ENCODE measurements at places on chromosomes 2 and 18.

DNA sequence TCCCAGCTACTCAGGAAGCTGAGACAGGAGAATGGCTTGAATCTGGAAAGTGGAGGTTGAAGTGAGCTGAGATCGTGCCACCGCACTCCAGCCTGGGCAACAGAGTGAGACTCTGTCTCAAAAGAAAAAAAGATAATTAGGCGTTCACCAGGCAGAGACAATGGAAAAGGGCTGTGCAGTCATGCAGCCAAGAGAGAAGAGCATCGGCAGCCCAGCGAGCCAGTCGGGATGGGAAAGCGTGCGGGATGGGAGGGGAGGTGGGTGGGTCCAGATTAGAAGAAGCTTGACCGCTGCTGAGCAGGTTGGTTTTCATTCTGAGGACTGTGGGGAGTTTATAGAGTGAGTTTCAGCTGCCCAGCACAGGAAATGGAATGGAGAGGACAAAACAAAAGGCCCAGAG lies 15.0 kb upstream of the CYS1 start:
- no peak for DNase-seq

DNA sequence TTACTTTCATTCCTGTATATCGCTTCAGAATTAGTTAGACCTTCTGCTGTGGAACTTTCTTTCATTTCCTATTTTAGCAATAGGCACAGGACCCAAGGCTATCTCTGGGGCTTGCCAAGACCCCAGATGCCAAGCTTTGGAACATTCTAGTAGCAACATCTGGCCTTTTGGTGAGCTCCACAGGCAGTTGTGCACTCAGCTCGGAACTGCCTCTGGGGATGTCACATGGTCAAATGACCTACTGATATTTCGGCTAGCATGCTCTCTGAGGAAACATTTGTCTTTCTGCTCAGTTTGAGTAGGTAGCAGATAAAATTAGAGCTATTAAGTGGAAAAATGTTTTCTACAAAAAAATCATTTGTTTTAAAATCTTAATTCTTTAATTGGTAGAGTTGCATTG lies 76.6 kb upstream of the ITGA4 start:
- DNase-seq = no peak

GRCh38 chr2:238657132-238658053 lies 190.5 kb upstream of the TWIST2 start:
- peak; percentile 62 for DNase-seq

DNA sequence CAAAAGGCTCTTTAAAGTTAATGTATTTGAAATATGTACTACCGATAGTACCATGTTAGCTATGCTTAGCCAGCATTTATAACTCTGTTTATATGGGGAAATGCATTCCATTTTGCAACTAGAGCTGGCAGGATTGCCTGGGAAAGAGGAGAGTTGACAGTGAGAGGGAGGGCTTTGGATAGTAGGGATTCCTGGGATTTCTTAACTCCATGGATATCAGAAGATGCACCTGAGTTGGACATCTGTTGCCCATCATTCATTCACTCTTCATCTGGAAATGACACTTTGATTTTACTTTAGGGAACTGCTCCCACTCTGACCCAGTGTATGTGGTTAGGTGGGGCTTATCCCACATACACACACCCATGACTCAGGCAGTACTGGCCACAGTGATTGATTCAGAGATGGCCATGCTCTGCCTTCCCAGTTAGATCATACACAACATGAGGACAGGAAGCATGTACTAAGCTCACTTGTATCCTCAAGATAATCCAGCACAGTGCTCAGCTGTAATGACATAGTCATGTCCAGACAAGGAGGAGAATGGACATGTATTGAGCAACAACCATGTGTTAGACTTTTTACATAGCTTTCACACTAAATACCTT lies 248.8 kb downstream of the MREG start:
- peak; percentile 80 for DNase-seq

DNA sequence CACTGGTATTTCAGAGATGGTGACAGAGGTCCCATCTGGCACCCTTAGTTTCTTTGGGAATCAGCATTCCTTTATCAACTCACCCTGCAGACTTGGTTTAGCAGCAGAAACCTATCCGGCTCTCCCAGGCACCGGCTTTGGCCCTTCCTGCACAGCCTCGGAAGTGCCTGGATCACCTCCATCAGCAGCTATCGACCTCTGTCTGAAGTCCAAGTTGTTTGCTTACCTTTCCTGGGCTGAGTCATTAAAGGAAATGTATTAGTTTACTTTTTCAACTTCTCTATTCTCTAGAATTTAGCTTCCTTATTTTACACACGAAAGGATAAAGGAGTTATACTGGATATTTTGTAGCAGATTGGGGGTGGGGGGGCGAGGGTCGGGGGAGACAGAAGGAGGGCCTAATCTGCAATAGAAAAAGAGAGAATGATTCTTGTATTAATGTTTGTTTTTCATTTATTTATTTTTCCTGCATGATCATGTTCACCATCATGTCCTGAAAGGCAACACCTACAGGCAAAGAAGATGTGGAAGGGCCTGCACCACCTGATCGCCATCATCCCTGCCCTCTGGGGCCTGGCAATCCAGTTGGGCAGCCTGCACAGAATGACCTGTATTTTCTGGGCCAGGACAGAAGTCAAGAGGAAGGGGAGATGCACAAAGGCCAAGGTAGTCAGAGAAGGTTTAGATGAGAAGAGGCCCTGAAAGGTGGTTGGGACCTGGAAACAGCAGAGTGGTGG lies 22.1 kb upstream of the MAT2A start:
- DNase-seq = no peak

DNA sequence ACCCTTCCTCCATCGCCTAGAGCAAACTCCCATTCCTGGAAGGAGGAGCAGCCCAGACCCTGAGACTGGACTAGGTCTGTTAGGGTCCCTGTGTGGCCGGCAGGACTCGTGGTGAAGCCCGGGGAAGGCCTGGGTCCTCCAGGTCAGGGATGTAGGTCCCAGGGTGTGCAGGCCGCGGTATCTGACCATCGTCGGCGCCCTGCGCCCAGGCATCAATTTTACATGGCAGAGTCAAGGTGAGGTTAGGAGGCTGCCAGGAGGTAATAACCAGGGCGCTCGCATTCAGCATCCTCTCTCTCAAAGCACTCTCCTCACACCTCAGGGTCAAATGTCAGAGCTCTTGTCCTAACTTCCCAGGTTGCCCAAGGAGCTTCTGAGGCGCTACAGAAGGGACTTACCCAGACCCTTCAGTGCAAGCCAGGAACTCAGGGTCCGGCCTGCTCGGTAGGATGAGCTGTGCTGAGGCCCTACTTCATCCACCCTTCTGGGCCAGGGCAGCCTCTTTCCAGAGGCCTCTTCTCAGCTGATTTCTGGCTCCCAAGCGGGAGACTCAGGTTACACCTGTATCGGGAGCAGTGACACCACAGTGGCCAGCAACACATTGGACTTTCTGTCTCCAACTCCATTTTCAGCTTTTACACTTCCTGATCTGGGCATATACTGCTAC lies 628 bp downstream of the SH2D6 start:
- no peak for DNase-seq

- no peak for DNase-seq
Measured at GRCh38 chr18:58770601-58771000, 94.1 kb upstream of the ZNF532 start.

DNA sequence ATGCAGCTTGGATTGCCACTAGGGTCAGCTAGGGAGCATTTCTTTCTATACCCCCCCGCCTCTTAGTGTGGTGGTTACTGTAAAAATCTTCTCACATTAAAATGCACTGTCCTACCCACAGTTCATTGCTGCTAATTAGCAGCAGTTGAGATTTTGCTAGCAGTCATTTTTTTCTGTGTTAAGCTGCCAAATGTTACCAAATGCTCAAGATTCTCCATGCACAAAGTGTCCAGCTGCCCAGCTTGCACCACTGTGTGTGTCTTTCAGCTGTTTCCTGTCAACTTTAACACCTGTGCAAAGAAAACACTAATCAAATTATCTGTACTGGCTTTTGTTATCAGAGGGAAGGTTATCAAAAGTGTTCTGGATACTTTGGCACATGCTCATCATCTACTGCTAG lies 679.3 kb downstream of the NR4A2 start:
- no peak for DNase-seq

- DNase-seq = peak; percentile 55
Measured at GRCh38 chr2:174717273-174717672, 47.0 kb downstream of the CHRNA1 start.

- DNase-seq = peak; percentile 93
Measured at GRCh38 chr18:9631814-9632496, 17.6 kb upstream of the PPP4R1 start.

DNA sequence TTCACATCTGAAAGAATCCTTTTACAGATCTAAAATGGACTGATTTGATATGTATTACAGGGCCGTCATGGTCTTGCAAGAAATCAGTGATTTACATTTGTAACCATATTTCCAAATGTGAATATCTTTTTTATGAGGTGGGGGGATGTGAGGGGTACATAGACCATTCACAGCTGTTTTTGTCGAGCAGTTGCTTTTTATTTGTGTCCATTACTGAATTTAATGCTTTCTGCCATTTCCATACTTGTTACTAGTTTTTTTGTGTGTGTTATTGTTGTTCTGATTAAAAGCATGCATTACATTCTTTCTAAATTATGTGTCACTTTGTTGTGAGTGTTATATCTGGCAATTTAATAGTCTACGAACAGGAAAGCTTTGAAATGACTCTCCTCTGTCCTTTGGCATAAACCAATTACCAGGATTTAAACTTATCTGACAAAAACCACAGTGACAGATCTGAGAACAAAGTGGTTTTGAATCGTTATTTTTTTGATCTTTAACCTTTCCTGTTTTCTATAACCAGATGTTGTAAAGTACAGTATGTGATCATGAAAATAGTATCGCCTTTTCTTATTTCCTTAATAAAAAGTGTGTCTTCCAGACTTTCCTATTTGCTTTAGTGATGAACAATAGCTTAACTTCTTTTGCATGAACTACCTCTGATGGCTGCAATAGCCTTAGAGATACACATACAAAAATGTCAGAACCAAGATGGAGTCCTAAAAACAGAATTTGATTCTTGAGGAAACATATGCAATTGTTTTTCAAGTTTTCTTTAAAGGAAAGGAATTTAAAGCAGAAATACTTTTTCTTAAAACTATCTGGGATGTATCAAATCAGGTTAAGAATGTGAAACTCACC lies 354.2 kb upstream of the ACVR2A start:
- DNase-seq = no peak

GRCh38 chr2:198494931-198495330 lies 690.5 kb downstream of the PLCL1 start:
- no peak for DNase-seq

DNA sequence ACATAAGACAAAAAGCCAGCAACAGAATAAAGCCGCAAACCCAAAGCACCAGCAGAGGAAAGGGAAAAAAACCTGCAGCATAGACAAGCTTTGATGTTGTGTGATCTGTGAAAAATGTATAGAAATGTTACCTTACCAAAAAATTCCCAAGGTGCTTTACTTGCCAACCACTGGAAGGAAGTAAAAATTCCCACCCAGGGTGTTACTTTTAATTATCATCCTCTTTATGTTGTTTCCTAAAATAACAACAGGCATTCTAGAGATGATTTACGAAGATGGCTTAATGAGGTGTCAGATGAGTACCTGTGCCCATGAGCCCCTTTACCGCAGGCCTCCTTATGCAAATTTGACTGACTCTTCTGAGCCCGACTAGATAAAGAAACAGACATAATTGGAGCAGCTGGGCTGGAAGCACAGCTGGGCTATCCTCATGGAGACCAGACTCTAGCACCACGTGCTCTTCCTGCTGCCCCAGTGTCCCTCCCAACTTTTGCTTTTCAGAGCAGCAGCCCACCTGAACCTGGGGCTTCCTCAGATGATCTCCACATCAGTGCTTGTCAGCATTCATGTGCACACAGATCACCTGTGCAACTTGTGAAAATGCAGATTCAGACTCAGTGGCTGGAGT lies 41.5 kb downstream of the SRSF7 start:
- no peak for DNase-seq

GRCh38 chr2:118939994-118940393 lies 2.0 kb upstream of the MARCO start:
- no peak for DNase-seq

DNA sequence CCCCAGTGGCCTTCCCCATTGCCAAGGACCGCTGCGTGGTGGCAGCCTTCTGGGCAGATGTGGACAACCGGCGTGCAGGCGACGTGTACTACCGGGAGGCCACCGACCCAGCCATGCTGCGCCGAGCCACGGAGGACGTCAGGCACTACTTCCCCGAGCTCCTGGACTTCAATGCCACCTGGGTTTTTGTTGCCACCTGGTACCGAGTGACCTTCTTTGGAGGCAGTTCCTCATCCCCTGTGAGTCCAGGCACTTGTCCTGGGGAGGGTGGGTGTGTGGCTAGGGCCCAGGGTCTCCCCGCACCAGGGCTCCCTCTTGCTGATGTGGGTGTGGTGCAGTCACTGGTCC lies 31.9 kb downstream of the SNED1 start:
- no peak for DNase-seq

DNA sequence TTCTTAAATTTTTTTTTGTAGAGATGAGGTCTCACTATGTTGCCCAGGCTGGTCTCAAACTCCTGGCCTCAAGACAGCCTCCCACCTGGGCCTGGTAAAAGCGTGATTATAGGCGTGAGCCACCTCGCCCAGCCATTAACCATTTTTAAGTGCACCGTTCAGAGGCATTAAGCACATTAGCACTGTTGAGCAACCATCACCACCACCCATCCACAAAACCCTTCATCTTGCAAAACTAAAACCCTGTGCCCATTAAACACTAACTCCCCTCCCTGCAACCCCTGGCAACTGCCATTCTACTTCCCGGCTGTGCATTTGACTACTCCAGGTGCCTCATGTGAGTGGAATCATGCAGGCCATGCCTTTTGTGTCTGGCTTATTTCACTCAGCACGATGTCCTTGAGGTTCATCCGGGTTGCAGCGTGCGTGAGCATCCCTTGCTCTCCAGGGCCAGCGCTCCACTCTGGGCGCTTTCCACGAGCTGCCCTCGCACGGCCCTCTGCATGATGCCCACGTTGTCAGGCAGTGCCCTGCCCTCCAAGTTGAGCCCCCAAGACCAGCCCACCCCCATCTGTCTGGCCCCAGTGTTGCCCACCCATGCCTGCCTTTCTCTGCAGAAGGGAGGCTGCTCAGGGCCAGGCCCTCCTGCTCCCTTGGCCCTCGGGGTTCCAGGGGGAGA lies 63.0 kb upstream of the GLI2 start:
- no peak for DNase-seq

DNA sequence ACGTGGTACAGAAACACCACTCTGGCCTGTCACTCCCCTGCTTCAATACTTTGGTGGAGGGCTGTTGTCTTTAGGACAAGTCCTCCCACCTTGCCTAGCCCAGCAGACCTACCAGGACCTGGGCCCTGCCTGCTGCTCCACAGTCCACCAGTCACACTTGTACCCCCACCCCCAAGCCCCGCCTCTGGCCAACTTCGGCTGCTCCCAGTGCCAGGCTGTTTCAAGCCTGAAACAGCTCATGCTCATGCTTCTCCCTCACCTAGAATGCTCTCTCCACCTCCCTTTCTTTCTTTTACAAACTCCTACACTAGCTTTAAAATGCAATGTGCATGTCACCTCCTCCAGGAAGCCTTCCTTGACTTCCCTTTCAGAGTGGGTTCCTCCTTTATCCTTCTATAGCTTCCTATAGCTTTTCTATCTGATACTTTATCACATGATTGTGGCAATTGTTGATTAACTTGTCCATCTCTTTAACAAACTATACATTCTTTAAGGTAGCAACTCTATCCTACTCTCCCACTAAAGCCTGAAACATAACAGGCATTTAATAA lies 4.8 kb upstream of the OXER1 start:
- no peak for DNase-seq
